ENCODE measurements at places on chromosomes 3 and 15. TPM values are rescaled to one million over a fixed set of nuclear protein-coding genes. Genes with fewer than 3 reads are reported as not detected.

RBMS3 gene
- 58.6 TPM for total RNA-seq

MUSTN1 gene
- total RNA-seq = not detected

- H3K36me3 ChIP-seq = peaks cover 2% of the 10 kb centered on the region
- H3K27me3 ChIP-seq = no peaks in the 10 kb centered on the region
- no peak overlapping the region for H3K27ac ChIP-seq
- H3K4me3 ChIP-seq = no peak overlapping the region
Measured at GRCh38 chr3:29438580-29438979, 157.7 kb downstream of the RBMS3 start.

GRCh38 chr3:155229086-155229485 lies 64.4 kb downstream of the STRIT1 start:
- H3K27ac ChIP-seq = no peak overlapping the region
- H3K4me3 ChIP-seq = no peak overlapping the region
- no peaks in the 10 kb centered on the region for H3K27me3 ChIP-seq
- H3K4me1 ChIP-seq = peaks cover 6% of the 10 kb centered on the region
- no peaks in the 10 kb centered on the region for H3K36me3 ChIP-seq

- H3K4me1 ChIP-seq = peaks cover 2% of the 10 kb centered on the region
- H3K27ac ChIP-seq = no peak overlapping the region
- H3K27me3 ChIP-seq = no peaks in the 10 kb centered on the region
- H3K4me3 ChIP-seq = no peak overlapping the region
- peak; percentile 66 for DNase-seq
Measured at GRCh38 chr3:27939940-27940339, 217.8 kb upstream of the EOMES start.

HAPLN3 gene
- total RNA-seq = 2.8 TPM

GRCh38 chr3:155208183-155208800 lies 85.2 kb downstream of the STRIT1 start:
- H3K4me3 ChIP-seq = no peak overlapping the region
- no peaks in the 10 kb centered on the region for H3K36me3 ChIP-seq
- H3K27me3 ChIP-seq = no peaks in the 10 kb centered on the region
- no peak for DNase-seq

DNA sequence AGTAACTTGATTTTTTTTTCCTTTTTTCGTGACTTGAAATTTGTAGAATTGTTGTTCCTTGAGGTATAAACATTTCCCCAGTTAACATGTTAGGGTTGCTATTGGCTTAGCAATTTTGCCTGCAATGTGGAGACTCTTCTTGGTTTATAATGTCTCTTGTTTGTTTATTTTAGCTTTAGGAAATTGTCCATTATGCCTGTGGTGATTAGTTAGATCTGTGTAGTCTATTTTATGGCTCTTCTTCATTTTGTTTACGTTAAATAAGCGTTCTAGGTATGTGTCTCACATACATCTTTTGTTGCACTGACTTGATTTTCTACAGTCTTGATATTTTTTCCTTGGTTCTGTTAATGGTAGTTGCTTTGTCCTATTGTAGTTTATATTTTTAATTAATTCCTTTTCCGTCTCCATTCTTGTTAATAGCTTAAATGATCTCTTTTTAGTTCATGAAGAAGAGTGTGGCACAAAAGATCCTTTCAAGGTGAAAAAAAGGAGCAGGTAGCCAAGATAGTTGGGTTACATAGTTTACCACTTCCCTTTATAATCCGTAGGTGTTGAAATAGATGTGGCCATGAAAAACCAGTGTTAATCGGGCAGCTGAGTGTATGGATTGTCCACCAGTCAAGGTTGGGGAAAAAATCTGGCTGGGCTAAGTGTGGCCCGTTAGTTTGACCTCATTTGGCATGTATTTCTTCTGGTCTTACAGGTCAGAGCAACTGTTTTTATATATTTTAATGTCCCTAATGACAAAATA lies 12.1 kb downstream of the IQGAP1 start:
- H3K4me1 ChIP-seq = peaks cover 25% of the 10 kb centered on the region
- no peaks in the 10 kb centered on the region for H3K27me3 ChIP-seq
- peak overlapping the region; percentile 98 for H3K27ac ChIP-seq
- H3K4me3 ChIP-seq = no peak overlapping the region
- H3K36me3 ChIP-seq = peaks cover 1% of the 10 kb centered on the region

GRCh38 chr15:64157599-64158125 lies 5.2 kb downstream of the PPIB start:
- no peak overlapping the region for H3K27ac ChIP-seq
- peaks cover under 1% of the 10 kb centered on the region for H3K27me3 ChIP-seq
- peaks cover 41% of the 10 kb centered on the region for H3K36me3 ChIP-seq

DNA sequence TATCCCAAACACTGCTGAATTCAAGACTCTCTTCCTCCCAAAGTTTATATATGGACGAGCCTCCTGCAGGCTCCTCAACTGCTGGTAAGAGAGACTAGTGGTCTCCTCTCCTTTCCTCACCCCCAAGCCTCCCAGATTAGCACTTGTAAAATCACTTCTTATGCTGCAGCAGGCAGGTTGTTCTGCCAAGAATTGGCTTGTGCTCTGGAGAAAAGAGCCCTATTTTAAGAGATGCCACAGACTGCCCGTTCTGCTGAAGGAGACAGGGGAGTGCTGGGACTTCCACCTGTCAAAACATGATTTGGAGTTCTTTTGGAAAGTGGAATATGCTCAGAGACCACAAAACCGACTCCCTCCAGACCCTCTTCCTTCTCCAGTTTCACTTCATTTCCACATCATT lies 230.9 kb upstream of the EIF1B start:
- no peak overlapping the region for H3K27ac ChIP-seq
- H3K4me3 ChIP-seq = no peak overlapping the region
- DNase-seq = no peak
- no peaks in the 10 kb centered on the region for H3K4me1 ChIP-seq
- no peaks in the 10 kb centered on the region for H3K27me3 ChIP-seq
- no peaks in the 10 kb centered on the region for H3K36me3 ChIP-seq

DNA sequence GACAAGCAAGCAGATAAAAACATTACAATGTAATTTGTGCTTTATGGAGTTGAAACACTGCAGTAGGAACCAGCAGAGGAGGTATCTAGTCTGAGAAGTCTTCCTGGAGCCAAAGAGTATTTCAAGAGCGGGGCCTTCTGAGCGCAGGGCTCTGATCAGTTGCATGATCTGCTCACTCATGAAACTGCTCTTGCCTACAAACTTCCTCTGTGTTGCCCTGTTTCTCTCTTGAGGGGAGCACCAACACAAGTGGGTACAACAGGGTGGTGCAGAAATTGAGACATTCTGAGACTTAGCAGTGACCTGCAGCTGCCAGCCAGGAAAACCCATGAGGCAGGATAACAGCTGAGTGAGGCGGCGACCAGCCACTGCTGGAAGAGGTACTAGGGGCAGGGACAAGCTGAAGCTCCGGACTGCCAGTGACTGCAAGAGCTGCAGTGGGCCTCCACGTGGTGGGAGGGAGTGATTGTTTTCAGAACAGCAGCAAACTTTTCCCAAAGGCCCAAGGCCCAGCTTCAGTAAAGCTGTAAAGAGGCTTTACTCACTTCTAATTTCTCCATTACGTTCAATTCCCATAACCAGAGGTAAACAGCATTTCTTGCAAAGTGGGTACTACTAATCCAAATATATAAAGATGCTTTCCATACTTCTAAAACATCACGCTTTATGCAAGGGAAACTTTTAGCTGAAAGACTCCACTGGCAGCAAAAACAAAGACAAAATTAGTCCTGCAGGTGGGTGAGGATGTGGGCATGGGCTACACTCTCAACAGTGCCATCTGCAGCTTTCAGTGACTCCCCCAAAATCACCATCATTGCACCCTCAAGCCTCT lies 69.0 kb upstream of the LPP start:
- no peak for DNase-seq
- H3K4me1 ChIP-seq = peaks cover 4% of the 10 kb centered on the region
- no peak overlapping the region for H3K27ac ChIP-seq
- H3K36me3 ChIP-seq = no peaks in the 10 kb centered on the region
- H3K4me3 ChIP-seq = no peak overlapping the region
- no peaks in the 10 kb centered on the region for H3K27me3 ChIP-seq

DNA sequence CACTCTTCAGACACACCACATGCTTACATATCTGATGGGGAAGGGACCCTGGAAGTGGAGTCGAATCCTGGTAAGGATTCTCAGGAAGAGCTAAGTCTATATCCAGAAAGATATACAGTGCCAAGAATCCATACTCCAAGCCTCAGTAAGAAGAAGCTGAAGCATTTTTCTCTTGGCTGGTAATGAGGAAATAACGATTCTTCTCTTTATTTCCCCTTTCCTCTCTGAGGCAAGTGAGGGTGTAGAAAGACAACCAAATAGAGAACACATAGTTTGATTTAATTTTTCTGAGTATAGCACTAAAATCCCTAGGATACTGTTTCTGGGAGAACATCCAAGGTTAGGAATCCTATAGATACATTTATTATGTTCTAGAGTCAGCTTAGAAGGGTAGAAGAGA lies 857.3 kb downstream of the TUSC7 start:
- H3K4me1 ChIP-seq = no peaks in the 10 kb centered on the region
- H3K27me3 ChIP-seq = no peaks in the 10 kb centered on the region
- H3K27ac ChIP-seq = no peak overlapping the region
- H3K36me3 ChIP-seq = no peaks in the 10 kb centered on the region

GRCh38 chr15:92958105-92958504 lies 58.0 kb downstream of the CHD2 start:
- H3K27ac ChIP-seq = no peak overlapping the region
- DNase-seq = peak; percentile 92
- H3K27me3 ChIP-seq = no peaks in the 10 kb centered on the region
- no peaks in the 10 kb centered on the region for H3K4me1 ChIP-seq
- peaks cover 15% of the 10 kb centered on the region for H3K36me3 ChIP-seq

DNA sequence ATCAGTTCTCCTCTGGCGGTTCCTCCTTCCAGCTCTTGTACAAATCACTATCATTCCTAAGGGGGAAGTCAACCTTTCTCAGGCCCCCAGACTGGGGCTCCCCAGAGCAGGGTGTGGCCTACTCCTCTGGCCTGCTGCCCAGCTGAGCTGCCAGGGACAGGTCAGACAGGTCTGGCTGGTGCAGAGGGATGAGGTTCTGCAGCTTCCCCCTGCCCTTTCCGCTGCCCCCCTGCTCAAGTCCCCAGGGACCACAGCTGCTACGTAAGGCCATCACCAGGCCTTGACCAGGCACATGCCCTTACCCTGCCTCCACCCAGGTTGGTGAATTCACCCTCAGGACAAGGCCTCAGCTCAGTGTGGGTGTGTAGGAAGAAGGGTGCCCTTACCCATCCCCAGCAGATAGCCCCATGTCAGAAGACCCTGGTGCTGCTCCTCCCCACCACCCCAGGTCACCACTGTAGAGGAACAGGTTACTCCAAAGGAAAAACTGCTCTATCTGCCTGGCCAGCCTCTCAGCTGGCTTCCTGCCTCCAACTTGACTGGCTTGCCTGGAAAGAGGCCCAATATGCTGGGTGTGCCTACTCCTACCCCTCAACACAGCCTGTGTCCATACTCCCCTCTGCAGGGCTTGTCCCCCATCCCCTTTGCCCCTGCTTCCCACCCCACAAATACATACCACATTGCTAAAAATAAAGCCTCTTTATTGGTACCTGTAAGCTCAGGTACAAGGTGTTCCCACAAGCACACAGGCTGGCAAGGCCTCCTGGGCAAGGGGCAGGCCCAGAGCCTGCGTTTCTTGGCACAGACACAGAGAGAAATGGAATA lies 12.0 kb downstream of the CSRNP1 start:
- no peaks in the 10 kb centered on the region for H3K27me3 ChIP-seq
- H3K27ac ChIP-seq = no peak overlapping the region
- peaks cover 27% of the 10 kb centered on the region for H3K36me3 ChIP-seq
- peak; percentile 45 for DNase-seq

PAK2 gene
- total RNA-seq = 37.5 TPM
